ENCODE measurements at places on chromosomes 1 and 21. TPM values are rescaled to one million over a fixed set of nuclear protein-coding genes. Genes with fewer than 3 reads are reported as not detected.
A peak's percentile ranks its signal among the peaks of the same experiment; 100 is the strongest.

FMN2 gene
- polyA plus RNA-seq: 0.23 TPM

GRCh38 chr1:14568716-14569355 is 29.6 kb upstream of the KAZN start:
- DNase-seq: no peak

TNFSF4 gene
- polyA plus RNA-seq: 2.5 TPM

GRCh38 chr1:34418166-34418565 is 241.5 kb downstream of the C1orf94 start:
- DNase-seq: no peak

- DNase-seq: no peak
Observed at GRCh38 chr1:61865646-61866220, 123.5 kb downstream of the PATJ start.

DNA sequence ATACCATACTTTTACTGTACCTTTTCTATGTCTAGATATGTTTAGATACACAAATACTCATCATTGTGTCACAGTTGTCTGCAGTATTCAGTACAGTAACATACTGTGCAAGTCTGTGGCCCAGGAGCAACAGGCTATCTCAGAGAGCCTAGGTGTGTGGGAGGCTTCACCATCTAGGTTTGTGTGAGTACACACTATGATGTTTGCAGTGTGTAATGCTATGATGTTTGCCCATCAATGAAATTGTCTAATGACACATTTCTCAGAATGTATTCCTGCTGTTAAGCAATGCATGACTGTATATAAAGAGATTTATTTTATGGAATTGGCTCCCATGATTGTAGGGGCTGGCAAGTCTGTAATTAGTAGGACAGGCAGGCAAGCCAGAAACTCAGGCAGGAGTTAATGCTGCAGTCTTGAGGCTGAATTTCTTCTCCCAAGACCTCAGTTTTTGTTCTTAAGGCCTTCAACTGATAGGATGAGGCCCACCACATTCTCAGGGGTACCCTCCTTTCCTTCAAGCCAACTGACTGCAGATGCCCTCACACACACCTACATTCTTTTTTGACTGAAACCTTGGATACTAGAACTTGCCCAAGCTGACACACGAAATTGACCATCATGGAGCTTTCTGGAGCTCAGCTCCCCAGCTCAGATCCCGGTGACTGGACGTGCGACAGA is 7.7 kb upstream of the AGTRAP start:
- DNase-seq: no peak

- DNase-seq: no peak
Observed at GRCh38 chr1:24981631-24982005, 51.5 kb upstream of the RUNX3 start.

C1orf94 gene
- not detected for polyA plus RNA-seq

- no peak for DNase-seq
Observed at GRCh38 chr1:173946380-173946921, 29.3 kb upstream of the SERPINC1 start.

GRCh38 chr1:28172713-28173150 is 3.8 kb downstream of the PTAFR start:
- DNase-seq: no peak

- DNase-seq: no peak
Observed at GRCh38 chr1:224735159-224735558, 119.0 kb downstream of the CNIH3 start.

GRCh38 chr1:58841455-58841854 is 57.6 kb upstream of the JUN start:
- no peak for DNase-seq

- DNase-seq: no peak
Observed at GRCh38 chr1:117541003-117541402, 64.8 kb upstream of the TENT5C start.

FAM167B gene
- 7.6 TPM for polyA plus RNA-seq

DNA sequence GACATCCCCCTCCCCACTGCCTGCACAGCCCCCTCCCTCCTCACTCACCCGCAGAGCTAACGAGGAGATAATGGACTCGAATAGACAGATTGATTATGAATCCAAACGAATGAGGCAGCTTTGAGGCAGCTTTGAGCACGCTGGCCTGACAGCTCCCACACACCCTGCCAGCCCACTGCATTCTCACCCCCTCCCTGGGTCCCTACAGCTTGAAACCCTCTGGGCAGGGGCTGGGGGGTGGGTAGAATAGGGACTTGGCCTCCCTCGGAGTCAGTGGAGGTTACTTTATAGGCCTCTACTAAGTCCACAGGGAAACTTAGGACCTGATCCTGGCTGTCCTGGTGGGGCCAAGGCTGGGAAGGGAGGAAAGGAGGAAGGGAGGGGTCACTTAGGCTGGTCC is 1.9 kb downstream of the NTRK1 start:
- DNase-seq: no peak

DNA sequence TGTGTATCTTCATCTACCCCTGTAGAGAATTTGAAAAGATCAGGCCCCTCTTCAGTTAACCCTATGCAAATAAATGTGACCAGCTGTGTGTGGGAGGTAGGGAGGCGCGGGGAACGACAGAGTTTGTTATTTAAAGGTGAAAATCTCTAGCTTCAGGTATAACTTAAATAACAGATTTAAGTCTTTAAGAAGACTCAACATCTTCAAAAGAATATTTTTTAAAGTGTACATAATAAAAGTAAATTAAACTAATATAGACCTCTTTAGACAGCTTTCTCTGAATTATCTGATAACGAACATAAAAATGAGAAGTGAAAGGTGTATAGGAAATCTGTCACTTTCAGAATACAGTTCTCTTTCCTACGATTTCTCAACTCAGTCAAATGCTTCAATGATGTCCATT is 16.0 kb downstream of the ANGPTL3 start:
- no peak for DNase-seq

DNA sequence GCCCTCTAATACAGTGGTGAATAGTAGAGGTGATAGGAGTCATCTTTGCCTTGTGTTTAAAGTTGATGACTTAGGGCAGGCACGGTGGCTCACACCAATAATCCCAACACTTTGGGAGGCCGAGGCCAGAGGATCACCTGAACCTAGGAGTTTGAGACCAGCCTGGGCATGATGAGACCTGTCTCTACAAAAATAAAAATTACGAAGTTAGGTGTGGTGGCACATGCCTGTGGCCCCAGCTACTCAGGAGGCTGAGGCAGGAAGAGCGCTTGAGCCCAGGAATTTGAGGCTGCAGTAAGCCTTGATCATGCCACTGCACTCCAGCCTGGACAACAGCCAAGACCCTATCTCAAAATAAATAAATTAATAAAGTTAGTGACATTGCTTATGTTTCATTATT is 26.6 kb downstream of the CAPZA1 start:
- no peak for DNase-seq

RER1 gene
- polyA plus RNA-seq: 72.7 TPM

DNA sequence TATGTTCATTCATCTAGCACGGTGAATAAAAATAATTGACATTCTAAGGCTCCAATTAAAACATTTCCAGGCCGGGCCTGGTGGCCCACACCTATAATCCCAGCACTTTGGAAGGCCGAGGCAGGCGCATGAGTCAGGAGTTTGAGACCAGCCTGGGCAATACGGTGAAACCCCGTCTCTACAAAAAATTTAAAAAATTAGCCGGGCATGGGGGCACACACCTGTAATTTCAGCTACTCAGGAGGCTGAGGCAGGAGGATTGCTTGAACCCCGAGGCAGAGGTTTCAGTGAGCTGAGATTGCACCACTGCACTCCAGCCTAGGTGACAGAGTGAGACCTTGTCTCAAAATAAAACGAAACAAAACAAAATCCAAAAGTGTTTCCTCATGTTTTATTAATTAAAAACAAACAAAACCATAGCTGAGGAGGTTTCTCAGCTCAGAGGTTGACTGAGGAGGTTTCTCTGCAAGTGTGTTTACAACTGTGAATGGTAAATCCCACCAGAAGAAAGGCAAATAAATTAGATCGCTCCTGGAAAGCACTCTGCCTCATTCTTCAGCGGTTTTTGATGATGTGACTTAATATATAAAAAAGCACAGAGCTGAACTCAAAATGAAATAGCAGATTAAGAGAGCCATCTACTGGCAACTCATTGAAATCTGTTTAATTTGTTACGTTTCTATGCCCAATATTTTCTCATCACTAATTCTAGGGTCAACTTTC is 37.7 kb upstream of the ATG4C start:
- DNase-seq: peak; percentile 53

DNA sequence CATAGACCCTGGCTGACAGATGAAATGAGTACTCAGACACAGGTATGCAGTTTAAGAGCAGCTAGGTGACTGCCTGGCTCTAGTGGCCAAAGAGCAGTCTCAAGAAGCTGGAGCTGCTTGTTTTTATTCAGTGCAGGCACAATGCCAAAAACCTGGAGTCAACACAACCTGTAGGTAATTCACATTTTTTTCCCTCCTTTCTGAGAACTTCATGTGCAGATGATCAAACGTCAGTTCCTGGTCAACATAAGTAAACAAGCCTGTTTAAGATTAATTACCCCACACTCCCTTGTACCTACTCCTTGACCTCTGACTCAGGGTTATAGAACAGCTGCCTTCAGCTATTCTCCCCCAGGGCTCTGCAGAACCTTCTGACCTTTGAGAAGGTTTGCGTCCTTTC is 17.3 kb upstream of the ACADM start:
- DNase-seq: no peak

DNA sequence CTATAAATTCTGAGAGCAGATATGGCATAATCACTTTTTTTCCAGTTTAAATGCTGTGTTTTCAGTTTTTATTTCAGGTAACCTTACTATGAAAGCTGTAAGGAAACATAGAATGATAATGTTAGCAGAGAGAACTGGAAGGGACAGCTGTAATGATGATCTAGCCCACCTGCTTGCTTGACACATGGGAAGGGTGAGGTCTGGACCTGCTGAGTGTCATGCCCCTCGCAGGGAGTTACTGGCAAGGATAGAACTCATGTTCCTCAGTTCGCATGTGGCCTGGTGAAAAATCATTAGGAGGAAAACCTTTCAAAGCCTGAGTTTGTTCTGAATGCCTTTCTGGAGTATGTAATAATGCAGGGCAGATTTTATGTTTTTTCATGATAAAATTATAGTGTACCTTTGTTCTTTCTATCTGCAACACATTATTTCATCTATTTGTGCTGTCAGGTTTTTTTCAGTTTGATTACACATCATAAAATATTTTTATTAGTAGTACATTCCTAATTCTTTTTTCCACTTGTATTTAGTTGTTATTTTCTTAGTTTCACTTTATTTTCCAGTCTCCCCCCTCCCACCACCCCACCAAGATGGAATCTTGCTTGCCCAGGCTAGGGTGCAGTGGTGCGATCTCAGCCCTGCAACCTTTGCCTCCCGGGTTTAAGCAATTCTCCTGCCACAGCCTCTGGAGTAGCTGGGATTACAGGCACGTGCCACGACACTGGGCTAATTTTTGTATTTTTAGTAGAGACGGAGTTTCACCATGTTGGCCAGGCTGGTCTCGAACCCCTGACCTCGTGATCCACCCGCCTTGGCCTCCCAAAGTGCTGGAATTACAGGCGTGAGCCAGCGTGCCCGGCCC is 8.0 kb downstream of the DDI2 start:
- DNase-seq: no peak

DNA sequence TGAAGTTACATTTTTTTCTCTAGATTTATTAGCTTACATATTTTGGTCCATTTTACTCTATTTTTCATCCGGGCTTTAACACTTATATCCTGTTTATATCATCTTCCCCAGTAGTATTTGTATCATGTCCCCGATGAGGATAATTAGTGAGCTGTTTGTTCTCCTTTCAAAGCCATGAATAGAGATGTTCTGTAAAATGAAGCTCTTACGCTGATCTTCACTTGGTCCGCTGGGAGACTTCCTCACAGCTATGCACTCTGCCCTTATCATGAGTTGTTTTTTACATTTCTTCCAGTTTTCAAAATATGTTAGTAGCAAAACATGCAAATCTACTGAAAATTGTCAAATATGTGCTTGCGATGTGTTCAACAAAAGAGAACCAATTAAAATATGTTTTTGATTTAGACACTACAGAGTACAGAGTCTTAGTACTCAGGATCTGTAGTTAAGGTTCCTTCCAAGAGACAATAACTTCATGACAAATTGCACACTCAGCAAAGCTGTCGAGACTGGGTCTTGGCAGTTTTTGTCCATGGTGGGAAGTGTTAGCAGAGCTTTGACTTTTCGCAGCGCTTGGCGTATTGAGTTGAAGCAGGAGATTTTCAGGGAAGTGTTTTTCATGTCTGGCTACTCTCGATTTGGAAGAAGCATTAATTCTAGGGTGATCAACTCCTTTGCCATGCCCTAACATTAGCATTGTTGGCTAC is 292.0 kb upstream of the ADAMTS5 start:
- no peak for DNase-seq

OR10T2 gene
- polyA plus RNA-seq: not detected

DNA sequence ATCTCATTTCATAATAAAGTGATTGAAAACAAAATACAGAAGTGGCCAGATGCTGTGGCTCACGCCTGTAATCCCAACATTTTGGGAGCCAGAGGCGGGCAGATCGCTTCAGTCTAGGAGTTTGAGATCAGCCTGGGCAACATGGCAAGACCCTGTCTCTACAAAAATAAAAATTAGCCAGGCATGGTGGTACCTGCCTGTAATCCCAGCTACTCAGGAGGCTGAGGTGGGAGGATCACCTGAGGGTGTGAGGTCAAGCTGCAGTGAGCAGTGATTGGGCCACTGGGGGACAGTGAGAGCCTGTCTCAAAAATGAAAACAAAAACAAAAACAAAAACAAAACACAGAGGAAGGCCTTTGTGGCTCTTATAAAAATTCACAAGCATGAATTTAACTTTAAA is 38.6 kb downstream of the TRIM33 start:
- no peak for DNase-seq

CR1 gene
- polyA plus RNA-seq: 0.93 TPM

BTBD19 gene
- polyA plus RNA-seq: 7.9 TPM

DNA sequence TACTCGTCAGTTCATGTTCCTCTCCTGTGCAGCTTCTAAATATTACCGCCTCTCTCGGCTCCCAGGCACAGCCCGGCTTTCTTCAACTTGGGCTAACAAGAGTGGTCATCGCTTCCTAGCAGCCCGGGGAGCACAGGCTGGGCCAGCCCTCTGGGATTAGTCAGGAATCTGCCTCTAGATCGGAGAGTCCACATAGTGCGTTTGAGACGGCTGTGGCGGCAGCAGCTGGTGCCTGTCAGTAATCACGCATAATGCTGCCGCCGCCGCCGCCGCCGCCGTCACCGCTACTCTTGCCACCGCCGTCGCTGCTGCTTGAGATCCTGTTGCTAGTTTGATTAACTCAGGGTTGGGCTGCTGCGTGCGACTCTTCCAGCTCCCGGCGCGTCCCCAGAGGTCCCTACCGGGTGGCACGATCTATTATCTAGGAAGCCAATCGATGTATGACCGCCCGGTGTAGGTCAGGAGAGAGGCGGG is at the start of gene RXRG:
Gene RXRG (minus strand): TSS at position 230 of the 474 bp plus-strand sequence. CDS start 233 bp downstream, outside the sequence.
- no peak for DNase-seq

TFF2 gene
- not detected for polyA plus RNA-seq

S100B gene
- polyA plus RNA-seq: 10.1 TPM

RNU1-2 gene
- polyA plus RNA-seq: not detected

DNA sequence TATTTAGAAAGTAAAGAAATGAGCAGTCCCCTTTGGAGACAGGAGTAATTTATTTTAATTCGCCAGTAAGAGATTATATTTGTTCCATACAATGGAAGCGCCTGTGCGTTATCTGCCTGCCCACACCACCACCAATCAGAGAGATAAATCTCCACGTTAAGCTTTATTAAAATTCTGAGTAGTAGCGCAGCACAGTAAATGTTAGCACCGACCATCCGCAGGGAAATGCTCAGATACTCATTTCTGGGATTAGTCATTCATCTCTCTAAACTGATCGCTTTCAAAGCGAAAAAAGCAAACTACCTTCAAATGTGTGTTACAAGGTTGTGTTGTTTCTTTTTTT is 1.2 kb downstream of the ETS2 start:
- DNase-seq: no peak

- no peak for DNase-seq
Observed at GRCh38 chr1:7558041-7558461, 213.0 kb upstream of the VAMP3 start.

- no peak for DNase-seq
Observed at GRCh38 chr1:26142159-26142558, 16.7 kb upstream of the FAM110D start.
